ENCODE measurements at places on chromosomes 12 and 14. TPM values are rescaled to one million over a fixed set of nuclear protein-coding genes. Genes with fewer than 3 reads are reported as not detected.

DNA sequence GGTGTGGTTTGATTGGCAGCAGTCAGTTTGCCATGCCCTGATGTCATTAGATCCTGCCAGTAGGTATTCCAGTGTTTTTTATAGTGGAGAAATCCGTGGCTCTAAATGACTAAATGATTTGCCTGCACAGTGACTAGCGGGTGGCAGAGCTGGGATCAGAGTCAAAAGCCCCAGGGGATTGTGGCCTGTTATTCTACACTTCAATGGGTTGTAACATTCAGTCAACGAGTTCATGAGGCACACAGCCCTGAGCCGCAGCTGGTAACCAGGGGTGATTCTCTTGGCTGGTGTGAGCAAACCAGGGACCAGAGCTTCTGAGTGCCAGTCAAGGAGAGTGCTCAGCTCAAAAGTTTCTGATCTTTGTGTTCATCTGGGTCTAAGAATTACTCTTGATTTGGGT, 1.8 kb downstream of the MYH6 start:
- DNase-seq: no peak
- no peak overlapping the region for H3K4me3 ChIP-seq
- H3K36me3 ChIP-seq: no peaks in the 10 kb centered on the region

DNA sequence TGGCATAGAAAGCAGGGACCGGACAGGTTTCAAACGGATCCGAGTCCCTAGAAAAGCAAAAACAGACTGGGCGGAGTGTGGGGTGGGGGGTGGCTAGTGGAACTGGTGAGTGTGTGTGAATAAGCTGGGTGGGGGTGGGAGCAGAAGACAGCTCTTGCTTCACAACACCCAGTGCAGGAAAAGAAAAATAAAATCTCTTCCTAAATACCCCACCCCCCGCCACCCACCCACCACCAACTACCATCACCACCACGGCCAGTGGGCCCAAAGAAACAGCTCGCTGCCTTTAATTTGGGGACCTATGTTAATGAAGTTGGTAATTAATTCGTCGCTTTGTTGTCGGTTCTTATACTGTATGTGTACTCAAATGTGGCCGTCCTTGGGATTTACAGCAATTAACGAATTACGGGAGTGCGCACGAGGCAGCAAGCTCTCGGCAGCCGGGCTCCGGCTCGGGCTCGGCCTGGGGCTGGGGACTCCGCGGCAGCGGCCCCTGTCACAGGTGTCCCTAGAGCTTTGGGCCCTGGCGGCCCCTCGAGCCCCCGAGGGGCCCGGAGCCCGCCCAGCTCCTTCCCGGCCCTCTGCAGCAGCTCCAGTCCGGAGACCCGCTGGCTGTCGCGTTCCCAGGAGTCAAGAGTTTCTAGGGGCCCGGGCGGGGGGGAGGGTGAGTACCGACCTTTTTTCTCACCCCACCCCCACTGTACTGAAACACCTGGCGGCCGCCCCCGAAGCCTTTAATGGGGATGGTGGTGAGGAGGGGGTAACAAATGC, 1.5 kb upstream of the OTX2 start:
- peaks cover 6% of the 10 kb centered on the region for H3K4me1 ChIP-seq
- H3K27me3 ChIP-seq: peaks cover 33% of the 10 kb centered on the region
- no peak for DNase-seq
- no peak overlapping the region for H3K27ac ChIP-seq

DNA sequence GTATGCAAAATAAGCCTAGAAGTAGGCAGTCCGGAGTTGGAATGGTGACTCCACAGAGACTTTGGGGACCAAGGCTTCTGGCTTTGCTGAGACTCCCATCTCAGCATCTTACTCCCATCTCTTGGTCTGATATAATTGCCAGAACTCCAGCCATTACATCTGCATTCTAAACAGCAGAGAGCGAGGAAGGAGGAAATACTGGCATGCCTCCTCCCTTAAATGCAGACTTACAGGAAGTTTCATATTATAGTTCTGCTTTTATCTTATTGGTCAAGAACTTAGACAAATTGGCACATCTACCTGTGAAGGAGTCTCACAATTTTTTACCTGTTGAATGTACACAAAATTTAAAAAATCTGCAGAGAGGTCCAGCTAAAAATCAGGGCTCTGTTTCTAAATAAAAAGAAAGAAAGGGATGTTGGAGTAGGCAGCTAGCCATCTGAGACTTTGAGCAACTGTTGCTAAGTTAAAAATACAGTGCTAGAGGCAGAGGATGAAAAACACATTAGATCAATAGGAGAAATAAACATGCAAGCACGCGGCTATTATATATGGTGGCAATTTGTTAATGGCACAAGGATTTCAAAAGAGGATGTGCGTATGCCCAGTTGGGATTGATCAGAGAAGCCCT, 209.9 kb upstream of the HMGA2 start:
- H3K4me3 ChIP-seq: no peak overlapping the region
- H3K4me1 ChIP-seq: peaks cover 7% of the 10 kb centered on the region
- H3K27ac ChIP-seq: no peak overlapping the region
- H3K36me3 ChIP-seq: no peaks in the 10 kb centered on the region
- no peaks in the 10 kb centered on the region for H3K27me3 ChIP-seq

- H3K4me1 ChIP-seq: peaks cover 2% of the 10 kb centered on the region
- peak overlapping the region; percentile 99 for H3K27ac ChIP-seq
- H3K4me3 ChIP-seq: peak overlapping the region; percentile 99
- no peaks in the 10 kb centered on the region for H3K27me3 ChIP-seq
- H3K36me3 ChIP-seq: no peaks in the 10 kb centered on the region
- peak; percentile 83 for DNase-seq
Measured at GRCh38 chr12:106956048-106956578, 406 bp downstream of the TMEM263 start.

- H3K27ac ChIP-seq: no peak overlapping the region
- H3K4me3 ChIP-seq: no peak overlapping the region
Measured at GRCh38 chr12:23222801-23223200, 597.8 kb downstream of the ETNK1 start.

DNA sequence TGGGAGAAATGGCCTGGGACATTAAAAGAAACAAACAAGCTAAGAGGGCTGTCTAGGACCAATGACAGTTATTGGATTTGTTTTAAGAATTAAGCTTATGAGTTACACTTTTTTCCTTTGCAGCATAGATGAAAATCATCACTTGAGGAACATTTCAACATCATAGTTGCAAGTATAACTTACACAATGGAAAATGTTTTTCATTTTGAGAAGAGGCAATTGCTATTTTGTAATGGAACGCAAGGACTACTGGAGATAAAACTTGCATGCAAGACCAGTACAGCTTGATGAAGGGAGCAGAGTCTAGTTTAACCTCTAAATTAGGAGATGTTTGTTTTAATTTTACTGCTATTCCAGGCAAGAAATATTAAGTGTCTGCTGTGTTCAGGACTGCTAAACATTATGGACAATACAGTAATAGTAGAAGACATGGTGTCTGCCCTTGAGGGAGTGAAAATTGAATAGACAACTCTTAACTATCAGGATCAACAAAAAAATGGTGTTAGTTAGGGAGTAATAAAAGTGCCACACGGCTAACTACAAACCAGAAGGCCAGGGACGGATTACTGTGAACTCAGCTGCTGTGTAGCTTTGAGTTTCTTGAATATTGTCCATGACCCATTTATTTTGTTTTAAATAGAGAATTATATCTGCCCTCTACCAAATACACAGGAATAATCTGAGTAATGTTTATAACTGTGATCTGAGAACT, 374.5 kb downstream of the RAD51B start:
- DNase-seq: no peak
- no peaks in the 10 kb centered on the region for H3K36me3 ChIP-seq
- no peak overlapping the region for H3K27ac ChIP-seq
- no peaks in the 10 kb centered on the region for H3K27me3 ChIP-seq
- H3K4me1 ChIP-seq: peaks cover 4% of the 10 kb centered on the region

- H3K36me3 ChIP-seq: no peaks in the 10 kb centered on the region
- no peaks in the 10 kb centered on the region for H3K27me3 ChIP-seq
- no peak overlapping the region for H3K27ac ChIP-seq
- H3K4me3 ChIP-seq: no peak overlapping the region
- no peaks in the 10 kb centered on the region for H3K4me1 ChIP-seq
Measured at GRCh38 chr14:103418481-103418818, 33.2 kb downstream of the MARK3 start.

DNA sequence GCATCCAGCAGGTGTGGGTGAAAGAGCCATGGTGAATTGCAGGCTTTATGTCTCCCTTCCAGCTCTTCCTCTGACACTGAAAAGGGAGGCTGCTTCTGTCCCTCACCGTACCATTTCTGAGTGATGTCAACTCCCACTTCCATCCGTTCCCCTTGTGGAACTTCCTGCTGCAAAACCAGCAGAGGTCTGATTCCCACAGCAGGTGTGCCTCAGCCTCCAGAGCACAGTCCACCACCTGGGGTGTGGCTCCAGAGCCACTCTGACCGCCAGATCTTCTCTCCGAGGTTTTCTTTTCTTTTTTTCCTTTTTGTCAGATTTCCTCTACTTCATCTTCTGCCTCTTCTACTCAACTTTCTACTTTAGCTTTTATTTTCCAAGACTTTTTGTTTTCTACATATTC, 62.7 kb downstream of the CDC42BPB start:
- H3K4me3 ChIP-seq: no peak overlapping the region
- no peaks in the 10 kb centered on the region for H3K27me3 ChIP-seq
- no peak for DNase-seq
- no peaks in the 10 kb centered on the region for H3K4me1 ChIP-seq

- H3K27ac ChIP-seq: no peak overlapping the region
- no peak overlapping the region for H3K4me3 ChIP-seq
- DNase-seq: no peak
Measured at GRCh38 chr14:50489851-50490250, 42.5 kb downstream of the MAP4K5 start.

DNA sequence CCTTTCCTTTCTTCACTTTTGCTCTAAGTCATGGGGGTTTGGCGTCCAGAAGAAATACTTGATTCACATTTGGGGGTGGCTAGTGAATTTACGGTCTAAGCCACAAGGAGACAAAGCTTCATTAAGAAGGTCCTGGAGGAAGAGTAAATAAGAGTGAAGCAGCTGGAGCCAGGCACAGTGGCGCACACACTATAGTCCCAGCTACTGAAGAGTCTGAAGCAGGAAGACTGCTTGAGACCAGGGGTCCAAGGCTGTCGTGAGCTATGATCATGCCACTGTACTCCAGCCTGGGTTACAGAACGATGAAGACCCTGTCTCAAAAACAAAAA, 23.3 kb downstream of the ACTN1 start:
- peaks cover 22% of the 10 kb centered on the region for H3K36me3 ChIP-seq
- no peak overlapping the region for H3K4me3 ChIP-seq
- peaks cover 92% of the 10 kb centered on the region for H3K4me1 ChIP-seq
- H3K27me3 ChIP-seq: no peaks in the 10 kb centered on the region
- no peak for DNase-seq

DNA sequence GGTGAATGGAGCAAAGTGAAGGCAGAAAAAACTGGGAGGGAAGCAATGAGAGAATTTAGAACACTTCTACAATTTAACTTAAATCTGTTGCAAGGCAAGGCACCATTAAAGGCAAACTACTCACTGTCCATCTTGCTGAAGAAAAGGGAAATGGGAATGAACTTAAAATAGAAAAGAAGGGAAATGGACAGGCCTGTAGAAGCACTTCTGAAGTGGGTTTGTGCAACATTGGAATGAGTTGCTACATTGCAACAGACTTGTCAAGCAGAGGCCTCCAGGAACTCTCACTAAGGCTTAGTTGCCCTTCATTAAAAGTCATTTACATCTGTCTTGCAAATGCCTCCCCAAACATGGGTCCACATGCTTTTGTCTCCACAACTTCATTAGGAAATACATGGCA, 13.7 kb upstream of the OR10AD1 start:
- no peaks in the 10 kb centered on the region for H3K4me1 ChIP-seq
- H3K27ac ChIP-seq: no peak overlapping the region
- no peaks in the 10 kb centered on the region for H3K27me3 ChIP-seq

DNA sequence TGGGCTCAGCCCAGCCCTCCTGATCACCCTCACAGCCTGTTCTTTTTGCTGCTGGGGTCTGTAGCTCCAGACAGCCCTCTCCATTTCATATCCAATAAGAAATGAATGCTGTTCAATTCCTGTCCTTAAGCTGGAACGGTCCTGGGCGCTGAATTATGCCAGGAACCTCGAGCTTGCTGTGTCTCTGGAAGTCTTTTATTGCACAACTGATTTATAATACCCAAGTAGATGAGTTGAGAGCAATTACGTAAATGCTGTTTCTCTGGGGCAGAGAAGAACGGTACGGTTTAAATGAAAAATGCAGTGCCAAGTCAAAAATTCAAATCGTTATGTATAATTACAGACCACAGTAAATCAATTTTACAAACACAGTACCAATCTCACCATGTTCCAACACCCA, 161.0 kb downstream of the SAMD4A start:
- H3K4me3 ChIP-seq: no peak overlapping the region
- H3K27me3 ChIP-seq: no peaks in the 10 kb centered on the region
- no peak for DNase-seq
- H3K27ac ChIP-seq: no peak overlapping the region
- H3K4me1 ChIP-seq: peaks cover 4% of the 10 kb centered on the region
- no peaks in the 10 kb centered on the region for H3K36me3 ChIP-seq

GRCh38 chr14:88961214-88961613, 136.8 kb downstream of the TTC8 start:
- H3K4me3 ChIP-seq: no peak overlapping the region

- no peak overlapping the region for H3K4me3 ChIP-seq
- peaks cover 48% of the 10 kb centered on the region for H3K36me3 ChIP-seq
- H3K27ac ChIP-seq: no peak overlapping the region
- H3K27me3 ChIP-seq: no peaks in the 10 kb centered on the region
- H3K4me1 ChIP-seq: peaks cover 22% of the 10 kb centered on the region
Measured at GRCh38 chr14:24438223-24439097, 4.1 kb downstream of the SDR39U1 start.

- no peak overlapping the region for H3K4me3 ChIP-seq
- no peak for DNase-seq
- H3K27ac ChIP-seq: no peak overlapping the region
- H3K27me3 ChIP-seq: no peaks in the 10 kb centered on the region
Measured at GRCh38 chr12:62525271-62525670, 58.6 kb downstream of the MON2 start.

DNA sequence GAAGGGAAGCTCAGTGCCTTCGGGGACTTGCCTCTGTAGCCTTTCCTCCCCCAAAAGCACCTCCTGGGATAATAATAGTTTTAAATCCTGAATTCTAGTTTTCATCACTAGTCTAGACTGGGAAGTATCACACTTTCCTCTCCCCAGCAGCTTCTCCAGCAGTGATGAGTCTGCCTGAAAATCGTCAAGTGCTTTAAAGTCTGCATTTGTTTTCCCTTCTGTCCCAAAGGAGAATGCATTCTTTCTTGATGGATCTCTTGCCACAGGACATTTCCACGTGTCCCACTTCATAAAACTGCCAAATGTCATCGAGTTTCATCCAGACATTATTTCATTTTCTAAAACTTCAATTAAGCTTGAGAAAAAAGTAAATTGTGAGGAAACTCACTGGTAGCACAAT, 15.0 kb downstream of the CSRP2 start:
- H3K4me3 ChIP-seq: no peak overlapping the region
- H3K4me1 ChIP-seq: no peaks in the 10 kb centered on the region
- peak overlapping the region; percentile 18 for H3K27ac ChIP-seq
- DNase-seq: no peak

Gene CLMN
- total RNA-seq: 4.7 TPM

Gene RTL1
- not detected for total RNA-seq

Gene SLC39A9
- 26.2 TPM for total RNA-seq

Gene ACOT6
- total RNA-seq: not detected

Gene ACVRL1
- total RNA-seq: 308 TPM

Gene AQP6
- not detected for total RNA-seq

Gene SLCO1A2
- total RNA-seq: not detected

Gene CIDEB
- total RNA-seq: 72.8 TPM

Gene RILPL2
- 7.2 TPM for total RNA-seq

Gene AICDA
- not detected for total RNA-seq

All from ascending aorta (tissue), 2 donors.